Stimulated activated CD4-positive, alpha-beta T cell treated with anti-CD3 and anti-CD28 coated beads, TNF-alpha, amount 100 ng/mL, for 4 hours (primary cell): ENCODE measurements at places on chromosomes 1 and 21.
A peak's percentile ranks its signal among the peaks of the same experiment; 100 is the strongest.

GRCh38 chr1:74392840-74393239, 119.6 kb downstream of the LRRC53 start:
- no peak for DNase-seq

GRCh38 chr1:18536915-18537314, 56.2 kb downstream of the KLHDC7A start:
- no peak for DNase-seq

- DNase-seq = no peak
Measured at GRCh38 chr1:157478030-157478429, 74.3 kb downstream of the FCRL5 start.

DNA sequence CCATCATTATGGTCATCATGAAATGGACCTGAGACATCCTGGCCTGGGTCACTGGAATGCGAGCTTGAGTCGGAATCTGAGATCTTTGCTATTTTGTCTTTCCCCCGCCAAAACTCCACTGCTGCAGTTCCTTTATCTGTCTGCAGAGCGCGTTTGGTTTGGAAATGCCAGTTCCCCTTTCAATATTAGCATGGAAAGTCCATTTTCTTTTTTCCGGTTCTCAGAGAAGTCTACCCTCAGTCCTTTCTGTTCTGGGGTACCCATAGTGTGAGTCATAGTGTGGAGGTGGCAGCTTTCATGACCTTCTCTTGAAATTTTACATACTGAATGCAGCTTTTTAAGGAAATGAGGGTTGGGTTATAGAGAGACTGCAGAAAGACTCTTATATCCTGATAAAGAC, 14.6 kb downstream of the CACNA1E start:
- DNase-seq = no peak

GRCh38 chr1:5514527-5515183, 477.6 kb downstream of the NPHP4 start:
- DNase-seq = peak; percentile 44

- no peak for DNase-seq
Measured at GRCh38 chr21:14527696-14528652, 18.1 kb downstream of the SAMSN1 start.

- no peak for DNase-seq
Measured at GRCh38 chr1:18482721-18483425, 2.1 kb downstream of the KLHDC7A start.

DNA sequence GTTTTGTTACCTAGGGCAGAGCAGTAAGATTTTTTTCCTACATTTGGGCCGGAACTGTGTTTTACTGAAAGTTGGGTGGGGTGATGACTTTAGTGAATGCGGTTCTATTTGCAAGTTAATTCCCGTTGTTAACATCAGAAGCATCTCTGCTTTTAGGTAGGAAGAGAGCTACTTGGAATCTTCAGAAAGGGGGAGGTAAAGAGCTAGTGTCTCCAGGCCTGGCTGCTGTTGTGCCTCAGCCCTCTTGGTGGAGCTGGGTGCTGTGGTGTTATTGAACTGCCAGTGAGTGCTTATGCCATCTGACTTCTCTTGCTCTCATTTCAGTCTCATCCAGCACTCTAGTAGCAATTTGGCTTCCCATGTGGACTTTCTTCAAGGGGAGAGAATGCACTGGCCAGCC, 3.4 kb downstream of the KDM4A start:
- no peak for DNase-seq

DNA sequence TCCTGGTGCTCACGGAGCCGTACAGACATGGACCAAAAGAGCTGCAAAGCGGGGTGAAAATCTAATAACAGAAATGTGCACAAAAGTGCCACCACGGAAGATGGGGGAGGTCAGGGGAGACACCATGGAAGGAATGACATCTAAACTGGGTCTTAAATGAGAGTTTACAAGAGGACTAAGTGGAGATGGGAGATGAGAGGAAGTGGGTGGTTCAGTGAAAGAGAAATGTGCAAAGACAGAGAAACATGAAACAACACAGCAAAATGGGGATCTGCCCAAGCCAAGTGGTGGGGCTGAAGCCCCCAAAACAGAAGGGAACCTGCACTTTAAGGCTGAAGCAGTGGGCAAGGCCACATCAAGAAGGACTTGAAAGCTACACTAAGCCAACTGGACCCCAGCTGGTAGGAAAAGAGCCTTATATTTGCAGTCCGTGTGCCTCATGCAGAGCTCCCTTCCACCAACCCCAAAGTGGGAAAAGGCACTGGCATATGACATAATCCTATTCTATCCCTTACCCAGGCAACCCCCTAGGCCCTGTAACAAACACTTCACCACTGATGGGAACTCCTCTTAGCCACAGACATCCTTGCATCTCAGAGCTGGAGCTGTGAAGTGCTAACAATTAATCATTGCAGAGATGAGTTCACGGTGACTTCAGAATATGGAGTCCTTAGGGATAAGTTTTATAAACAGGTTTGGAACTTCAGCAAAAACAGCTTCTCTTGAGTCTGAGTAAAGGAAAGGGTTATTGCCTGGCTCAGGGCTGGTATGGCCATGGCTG, 198.6 kb upstream of the EDN2 start:
- DNase-seq = no peak

DNA sequence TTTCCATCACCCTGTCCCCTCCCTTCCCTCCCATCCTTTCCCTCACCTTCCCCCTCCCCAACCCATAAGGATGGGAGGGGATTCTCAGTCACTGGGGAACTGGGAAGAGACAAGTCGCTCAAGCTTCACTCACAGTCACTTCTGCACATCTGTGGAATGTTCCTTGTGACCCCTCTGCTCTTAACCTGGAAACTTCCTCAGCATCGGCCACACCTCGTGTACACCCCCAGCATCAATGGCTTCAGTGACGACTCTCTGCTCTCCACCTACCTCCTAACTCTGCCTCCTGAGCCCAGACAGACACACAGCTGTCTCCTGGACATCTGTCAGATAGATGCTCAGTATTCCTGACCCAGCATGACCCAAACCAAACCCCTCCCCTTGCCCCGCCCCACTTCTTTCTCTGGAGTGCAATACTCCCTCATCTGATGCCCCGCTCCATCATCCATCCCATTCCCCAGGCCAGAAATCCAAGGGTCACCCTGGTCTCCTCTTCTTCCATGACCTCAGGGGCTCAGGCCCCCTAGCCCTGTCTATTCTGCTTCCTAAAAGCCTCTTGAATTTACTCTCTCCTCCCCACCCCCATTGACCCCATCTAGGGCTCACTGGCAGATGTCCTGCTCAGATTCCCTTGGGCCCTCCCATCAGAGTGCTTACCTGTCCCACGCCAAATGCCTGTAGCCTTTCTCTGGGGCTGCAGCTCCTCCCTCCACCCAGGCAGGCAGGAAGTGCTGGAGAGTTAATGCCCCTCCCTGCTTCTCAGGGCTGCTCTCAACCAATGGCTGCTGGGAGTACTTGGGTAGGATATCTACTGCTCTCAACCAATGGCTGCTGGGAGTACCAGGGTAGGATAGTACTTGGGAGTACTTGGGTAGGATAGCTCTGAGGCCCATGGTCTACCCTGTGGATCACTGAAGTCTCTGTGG, 83.1 kb upstream of the CSF3R start:
- DNase-seq = no peak

DNA sequence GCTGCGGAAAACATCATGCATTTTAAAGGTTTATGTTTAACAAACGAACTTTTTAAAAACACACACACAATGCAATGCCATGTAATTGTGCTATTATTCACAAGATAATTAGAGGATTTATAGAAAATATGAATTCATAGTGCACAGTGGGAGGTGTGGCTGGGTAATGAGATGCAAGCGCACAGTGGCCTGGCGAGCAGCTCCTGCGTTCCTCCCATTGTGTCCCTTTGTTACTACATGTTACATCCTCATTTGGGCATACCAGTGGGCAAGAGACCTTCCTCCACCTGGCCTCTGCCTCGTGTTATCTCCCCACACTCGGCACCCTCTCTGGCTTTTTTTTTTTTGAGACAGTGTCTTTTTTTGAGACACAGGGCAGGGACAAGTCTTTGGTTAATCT, 30.0 kb upstream of the TENT5B start:
- DNase-seq = no peak

- DNase-seq = no peak
Measured at GRCh38 chr21:41402231-41402630, 23.8 kb upstream of the MX1 start.

- DNase-seq = no peak
Measured at GRCh38 chr1:23872421-23872820, 4.3 kb upstream of the FUCA1 start.

- no peak for DNase-seq
Measured at GRCh38 chr1:240821925-240822324, 210.0 kb upstream of the GREM2 start.

GRCh38 chr1:59928996-59929395, 2.4 kb upstream of the CYP2J2 start:
- DNase-seq = no peak

DNA sequence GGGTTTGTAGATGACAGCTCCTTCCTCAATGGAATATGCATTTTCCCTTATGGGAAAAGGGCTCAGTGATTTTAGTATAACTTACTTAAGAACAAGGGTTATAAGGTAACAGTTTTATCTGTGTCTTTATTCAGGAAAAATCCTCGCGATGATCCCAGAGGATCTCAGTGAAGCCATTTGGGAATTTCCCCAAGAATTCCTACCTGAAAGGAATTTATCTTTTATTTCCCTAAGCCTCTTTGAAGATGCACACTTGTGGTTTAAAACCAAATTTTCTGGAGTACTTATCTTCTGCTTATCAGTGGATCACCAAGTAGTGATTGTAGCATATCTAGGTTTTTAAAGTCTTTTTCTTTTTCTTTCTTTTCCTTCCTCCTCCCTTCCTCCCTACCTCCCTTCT, 58.8 kb downstream of the AK4 start:
- DNase-seq = no peak

DNA sequence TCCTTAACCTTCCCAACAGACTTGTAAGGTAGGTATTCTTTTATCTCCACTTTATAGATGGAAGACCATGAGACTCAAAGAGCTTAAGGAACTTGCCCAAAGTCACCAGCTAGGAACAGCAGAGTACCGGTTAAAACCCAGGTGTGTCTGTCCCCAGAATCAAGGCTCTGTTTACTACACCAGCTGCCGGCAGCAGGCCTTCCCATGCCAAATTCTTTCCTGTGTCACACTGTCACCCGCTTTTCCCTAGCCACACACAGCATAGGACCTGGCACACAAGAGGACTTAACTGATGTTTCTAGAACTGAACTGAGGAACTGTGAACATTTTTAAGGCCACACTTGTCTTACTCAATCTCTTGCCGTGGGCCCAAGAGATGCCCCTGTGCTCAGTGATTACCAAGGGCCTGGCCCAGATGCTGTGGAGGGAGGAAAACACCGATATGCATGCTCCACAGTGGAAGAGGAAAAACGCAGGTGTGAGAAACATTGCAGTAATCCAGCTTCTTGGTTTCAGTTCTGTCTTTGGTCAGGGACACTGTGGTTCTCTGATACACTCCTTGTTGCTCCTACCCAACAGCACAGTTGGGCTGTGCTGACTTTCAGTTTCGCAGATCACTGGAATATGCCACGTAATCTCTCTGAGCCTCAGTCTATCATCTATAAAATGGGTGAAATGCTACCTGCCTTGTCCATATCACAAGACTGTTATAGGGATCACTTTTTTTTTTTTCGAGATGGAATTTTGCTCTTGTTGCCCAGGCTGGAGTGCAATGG, 13.9 kb upstream of the LY9 start:
- DNase-seq = no peak

DNA sequence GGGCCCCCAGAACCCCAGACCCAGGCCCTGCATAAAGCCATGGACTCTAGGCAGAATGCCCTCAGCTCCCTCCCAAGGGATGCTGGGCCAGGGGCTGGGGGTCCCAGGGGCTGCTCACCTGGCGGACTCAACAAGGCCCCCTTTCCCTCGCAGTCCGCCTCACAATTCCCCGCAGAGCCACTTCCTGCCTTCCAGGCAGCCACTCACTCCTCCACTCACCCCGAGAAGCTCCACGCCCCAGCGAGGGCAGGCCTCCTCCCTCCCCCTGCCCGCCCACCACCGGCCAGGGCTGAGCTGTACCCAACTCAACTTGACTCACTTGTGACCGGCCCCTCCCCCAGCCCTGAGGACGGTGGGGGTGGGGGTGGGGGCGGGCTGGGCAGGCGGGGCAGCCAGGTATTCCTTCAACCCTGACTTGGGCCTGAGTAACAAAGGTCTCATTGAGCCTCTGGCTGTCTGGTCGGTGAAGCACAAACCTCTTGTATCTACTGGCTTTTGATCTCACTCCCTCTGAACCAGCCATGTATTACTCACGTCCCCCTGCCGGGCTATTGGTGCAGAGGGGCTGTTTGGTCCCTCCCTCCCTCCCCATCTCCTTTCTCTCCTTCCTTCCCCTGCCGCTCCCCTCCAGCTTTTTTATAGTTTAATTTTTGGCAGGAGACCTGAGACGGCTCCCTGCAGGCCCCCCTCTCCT, 5.9 kb downstream of the BLACAT1 start:
- DNase-seq = no peak

GRCh38 chr1:161106431-161106830, 8.3 kb downstream of the KLHDC9 start:
- no peak for DNase-seq

DNA sequence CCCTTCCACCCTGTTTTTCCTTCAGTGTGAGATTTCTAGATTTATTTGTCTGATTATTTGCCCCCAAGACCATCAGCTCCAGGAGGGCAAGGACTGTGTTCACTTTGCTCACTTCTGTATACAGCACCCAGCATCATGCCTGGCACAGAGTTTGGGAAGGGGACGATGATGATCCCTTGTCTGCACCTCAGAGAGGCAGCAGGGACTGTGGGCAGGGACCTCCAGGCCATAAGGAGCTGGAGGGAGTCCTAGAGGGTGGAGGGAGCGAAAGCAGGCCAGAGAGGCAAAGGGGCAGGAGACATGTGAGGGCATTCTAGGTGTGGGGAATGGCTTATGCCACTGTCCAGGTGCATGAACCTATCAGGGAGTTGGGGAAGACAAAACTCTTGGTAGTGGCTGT, 32.8 kb downstream of the H3-3A start:
- DNase-seq = no peak
